ENCODE measurements at places on chromosomes 1 and 21. TPM values are rescaled to one million over a fixed set of nuclear protein-coding genes. Genes with fewer than 3 reads are reported as not detected.

DNA sequence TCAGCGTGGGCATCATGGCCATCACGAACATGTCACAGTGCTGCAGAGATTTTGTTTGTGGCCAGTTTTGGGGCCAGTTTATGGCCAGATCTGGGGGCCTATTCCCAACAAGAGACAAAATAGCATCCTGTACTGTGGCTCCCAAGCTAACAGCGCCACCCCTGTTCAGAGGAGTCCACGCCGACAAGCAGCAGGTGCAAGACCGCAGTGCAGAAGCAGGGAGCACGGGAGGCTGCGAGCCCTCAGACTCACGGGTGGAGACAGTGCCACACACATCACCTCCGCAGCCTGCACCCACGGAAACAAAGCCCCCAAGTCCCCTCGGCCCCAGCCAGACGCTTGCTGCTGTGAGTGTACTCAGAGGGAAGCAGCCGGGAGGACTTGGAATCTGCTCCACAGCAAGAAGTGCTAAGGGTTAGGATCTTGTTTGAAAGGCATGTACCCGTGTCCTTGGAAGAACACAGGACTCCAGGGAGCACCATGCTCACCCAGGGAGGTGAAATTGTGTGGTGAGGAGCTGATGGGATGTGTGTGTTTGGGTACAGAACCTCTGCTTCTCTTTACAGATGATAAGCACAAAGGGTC is 7.1 kb downstream of the TCP10L start:
- DNase-seq: no peak

- DNase-seq: no peak
Observed at GRCh38 chr21:45970674-45971615, 10.6 kb upstream of the COL6A1 start.

DNA sequence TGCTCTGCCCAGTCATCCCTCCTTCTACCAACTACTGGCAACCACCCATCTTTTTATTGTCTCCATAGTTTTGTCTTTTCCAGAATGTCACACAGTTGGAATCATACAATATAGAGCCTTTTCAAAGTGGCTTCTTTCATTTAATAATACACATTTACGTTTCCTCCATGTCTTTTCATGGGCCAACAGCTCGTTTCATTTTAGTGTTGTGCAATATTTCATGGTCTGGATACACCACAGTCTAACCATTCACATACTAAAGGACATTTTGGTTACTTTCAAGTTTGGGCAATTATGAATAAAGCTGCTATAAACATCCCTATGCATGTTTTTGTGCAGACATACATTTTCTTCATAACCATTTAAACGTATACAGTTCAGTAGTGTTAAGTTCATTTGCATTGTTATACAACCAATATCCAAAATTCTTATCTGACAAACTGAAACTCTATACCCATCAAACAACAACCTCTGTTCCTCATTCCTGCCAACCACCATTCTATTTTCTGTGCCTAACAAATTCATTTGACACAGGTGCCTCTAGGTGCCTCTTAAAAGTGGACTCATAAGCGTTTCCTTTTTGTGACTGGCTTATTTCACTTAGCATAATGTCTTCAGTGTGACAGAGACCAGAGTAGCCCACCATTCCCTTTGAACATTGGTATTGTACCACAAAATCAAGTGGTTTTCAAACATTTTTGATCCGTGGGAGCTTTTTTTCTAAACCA is 138.1 kb downstream of the NR5A2 start:
- DNase-seq: no peak

DNA sequence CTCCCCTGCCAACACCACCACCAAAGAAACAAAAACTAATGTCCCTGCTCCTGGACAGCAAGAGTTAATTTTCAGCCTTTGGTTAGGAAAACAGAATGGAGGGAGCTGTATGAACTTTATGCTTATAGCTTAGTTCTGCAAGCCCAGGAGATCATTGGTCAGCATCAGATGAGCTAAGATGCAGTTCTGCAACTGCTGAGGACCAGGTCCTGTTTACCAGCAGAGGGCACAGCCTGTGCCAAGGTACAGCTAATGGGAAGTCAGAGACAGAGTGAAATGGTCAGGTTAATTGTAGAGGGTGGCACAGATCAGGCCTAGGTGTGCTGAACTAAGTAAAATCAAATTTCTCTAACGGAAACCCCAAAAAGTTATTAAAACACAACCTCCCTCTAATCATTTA is 161.3 kb downstream of the ROR1 start:
- DNase-seq: no peak

- DNase-seq: no peak
Observed at GRCh38 chr1:30270461-30270860, 452.9 kb downstream of the MATN1 start.

GRCh38 chr1:162899422-162900146 is 38.6 kb upstream of the CCDC190 start:
- DNase-seq: no peak

- peak; percentile 72 for DNase-seq
Observed at GRCh38 chr21:33196941-33197374, 32.8 kb upstream of the IFNAR2 start.

- DNase-seq: no peak
Observed at GRCh38 chr1:40479156-40479555, 2.1 kb downstream of the ZFP69 start.

DNA sequence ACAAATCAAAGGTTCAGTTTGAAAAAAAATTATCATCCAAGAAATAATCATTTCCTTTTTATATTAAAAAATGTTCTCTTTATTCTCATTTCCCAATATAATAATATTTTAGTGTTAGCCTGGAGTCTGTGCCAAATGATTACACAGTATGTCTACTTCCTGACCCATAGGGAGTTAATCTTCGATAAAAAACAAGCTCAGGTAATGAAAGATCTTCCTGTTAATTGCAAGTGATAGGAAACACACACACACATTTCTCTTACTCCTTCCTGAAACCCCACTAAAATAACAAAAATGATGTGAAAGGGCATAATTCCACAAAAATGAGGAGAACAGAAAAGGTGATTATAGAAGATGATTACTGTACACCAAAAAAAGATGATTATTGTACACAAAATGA is 123.5 kb upstream of the CXADR start:
- DNase-seq: no peak

DNA sequence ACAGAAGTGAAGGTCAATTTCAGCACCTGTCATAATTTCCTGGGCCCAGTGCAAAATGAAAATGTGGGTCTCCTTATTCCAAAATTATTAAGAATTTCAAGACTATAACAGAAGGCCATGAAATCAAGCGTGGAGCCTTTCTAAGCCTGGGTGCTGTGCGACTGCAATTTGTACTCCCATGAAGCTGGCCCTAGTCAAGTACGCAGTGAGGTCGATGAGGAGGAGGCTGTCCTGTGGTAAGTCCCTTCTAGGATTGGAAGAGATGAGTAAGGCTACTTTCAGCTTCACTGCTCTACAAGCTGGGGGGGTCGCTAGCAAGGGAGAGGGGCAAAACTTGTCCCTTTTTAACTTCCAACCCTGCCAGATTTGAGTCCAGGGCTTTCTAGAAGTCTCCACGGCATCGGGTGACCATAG is 410 bp upstream of the NUDC start:
- DNase-seq: no peak

DNA sequence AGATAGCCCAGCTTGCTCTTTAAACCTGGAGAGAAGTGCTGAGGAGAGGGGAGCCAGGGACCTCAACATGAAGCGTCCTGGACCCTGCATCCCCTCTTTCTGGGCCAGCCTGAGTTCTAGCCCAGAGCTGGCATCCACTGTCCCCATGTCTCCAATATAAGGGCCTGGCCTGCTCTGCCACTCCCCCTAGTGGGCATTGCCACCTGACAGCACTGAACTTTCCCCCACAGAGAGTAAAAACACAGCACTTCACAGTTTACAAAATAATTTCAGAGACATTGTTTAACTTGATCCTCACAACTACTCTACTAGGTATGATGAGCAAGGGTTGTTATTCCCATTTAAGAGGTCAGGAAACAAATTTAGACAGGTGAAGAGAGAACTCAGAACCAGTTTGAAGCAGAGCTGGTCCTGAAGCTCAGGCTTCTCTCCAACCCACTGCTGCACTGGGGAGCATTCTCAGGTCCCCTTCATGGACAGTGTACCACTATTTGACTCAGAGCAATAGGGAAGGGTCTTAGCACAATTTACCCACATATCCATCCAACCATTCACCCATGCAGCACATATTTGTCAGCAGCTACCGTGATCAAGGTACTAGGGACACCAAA is 151.2 kb downstream of the DMRTA2 start:
- no peak for DNase-seq

DNA sequence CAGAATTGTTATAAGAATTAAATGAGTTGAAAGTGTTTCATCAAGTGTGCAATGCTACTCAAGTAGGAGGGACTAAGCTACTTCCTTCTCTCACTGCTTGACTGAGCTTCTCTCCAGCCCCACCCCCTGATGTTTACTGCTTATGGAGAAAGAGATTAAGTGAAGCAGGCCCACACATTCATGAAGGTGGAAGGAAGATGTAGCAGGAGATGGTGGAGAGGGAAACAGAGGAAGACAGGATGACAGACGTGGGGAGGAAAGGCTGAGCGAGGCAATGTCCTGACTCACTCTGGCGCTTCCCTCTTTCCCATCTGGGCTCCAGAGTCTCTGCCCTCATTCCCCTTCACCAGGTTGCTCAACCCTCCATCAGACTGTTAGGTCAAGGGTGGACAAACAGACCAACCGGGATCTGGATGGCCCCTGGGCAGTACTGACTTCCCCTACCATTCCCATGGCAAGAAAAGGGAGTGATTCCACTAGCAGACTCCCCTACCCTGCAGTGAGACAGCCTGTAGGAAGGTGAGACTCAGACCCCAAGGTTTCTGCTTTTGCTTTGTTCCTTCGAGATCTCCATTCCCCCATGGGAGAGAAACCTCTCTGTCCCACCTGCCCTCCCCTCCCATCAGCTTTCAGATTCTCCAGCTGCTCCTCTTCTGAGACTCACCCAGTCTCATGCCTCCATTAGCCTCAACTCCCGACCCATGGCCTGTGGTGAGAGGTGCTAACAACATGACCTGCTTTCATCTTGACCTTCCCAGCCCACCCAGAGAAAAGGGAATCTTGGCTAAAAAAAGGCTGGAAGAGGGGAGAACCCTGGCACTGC is 3.1 kb upstream of the ARHGEF2 start:
- DNase-seq: no peak

GRCh38 chr1:171754971-171755370 is 13.1 kb upstream of the VAMP4 start:
- DNase-seq: no peak

GRCh38 chr1:45325851-45326506 is 716 bp upstream of the HPDL start:
- DNase-seq: no peak

GRCh38 chr1:113388621-113389358 is 1.5 kb upstream of the MAGI3 start:
- no peak for DNase-seq

GRCh38 chr21:17045214-17045853 is 467.5 kb upstream of the CXADR start:
- DNase-seq: no peak

DNA sequence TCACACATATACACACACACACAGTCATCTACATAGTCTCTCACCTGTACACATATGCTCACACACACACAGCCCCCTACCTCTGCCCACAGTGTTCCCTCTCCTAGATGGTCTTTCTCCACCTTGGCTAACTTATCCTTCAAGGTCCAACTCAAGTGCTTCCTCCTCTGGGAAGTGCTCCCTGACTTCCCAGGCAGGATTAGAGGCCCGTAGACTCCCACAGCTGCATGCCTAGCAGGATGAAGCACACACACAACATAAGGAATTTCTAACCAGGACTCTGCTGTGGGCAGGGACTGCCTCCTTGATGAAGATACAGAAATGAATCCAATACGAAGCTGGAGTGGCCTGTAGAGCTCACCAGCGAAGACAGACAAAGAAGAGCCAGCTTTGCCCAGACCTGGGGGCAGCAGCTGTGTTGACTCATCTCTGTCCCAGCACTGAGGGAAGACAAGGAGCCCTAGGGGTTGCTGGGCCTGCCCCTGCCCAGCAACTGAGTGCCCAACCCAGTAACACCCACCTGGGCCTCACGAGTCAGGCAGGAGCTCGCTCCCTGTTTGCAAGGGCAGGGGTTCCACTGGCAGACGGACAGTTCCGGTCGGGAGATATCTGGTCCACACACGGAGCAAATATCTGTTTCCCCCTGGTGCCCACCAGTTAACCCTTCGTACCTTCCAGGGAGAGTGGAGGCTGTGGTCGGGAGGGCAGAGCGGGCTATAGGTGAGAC is 100.8 kb downstream of the DMRTB1 start:
- DNase-seq: no peak

DNA sequence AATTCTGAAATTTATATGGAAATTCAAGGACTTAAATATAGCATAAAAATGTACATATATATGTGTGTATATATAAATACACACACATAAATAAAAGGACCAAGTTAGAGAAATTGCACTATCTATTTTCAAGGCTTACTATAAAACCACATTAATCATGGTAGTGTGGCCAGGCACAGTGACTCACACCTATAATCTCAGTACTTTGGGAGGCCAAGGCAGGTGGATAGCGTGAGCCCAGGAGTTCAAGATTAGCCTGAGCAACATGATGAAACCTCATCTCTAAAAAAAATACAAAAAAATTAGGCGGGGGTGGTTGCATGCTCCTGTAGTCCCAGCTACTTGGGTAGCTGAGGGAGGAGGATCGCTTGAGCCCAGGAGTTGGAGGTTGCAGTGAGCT is 171.4 kb upstream of the GORAB start:
- no peak for DNase-seq

DNA sequence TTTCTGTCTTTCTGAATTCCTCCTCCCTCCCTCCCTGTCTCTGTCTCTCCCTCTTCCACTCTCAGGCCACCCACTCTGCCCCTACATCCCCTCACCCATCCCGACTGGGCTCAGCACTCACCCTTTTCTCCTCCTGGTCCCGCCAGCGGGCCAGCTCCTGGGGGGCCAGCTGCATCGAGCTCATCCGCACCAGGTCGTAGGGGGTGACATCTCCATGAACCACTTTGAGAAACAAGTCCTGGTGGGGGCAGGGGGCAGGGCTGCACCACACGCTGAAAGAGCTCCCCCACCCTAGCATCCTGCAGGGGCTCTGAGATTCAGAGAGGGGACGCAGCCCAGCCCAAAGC is 17.8 kb downstream of the SPOCD1 start:
- no peak for DNase-seq

GRCh38 chr1:210234329-210234757 is 1.7 kb downstream of the SERTAD4 start:
- DNase-seq: peak; percentile 9

- DNase-seq: no peak
Observed at GRCh38 chr1:171350594-171350993, 36.6 kb downstream of the FMO4 start.

DNA sequence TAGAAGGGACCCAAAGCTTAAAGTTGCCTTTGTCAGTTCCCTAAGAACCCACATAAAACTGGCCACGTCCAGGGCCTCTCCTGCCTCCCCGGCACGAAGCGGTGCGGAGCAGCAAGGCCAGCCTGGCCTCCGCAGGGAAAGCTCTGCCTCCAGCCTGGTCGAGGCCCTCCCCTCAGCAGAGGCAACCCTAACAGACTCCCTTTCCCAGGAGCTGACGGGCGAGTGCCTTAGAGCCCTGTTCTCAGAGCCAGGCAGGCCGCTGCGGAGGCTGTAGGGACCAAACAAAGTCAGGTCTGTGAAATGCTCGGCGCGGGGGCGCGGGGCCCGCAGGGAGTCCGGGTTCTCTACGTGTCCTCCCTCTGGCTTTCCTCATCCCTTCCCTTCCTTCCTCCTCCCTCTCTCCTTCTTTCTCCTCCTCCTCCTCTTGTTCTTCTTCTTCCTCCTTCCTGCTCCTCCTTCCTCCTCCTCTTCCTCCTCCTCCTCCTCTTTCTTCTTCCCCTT is 40.7 kb downstream of the RIPK4 start:
- DNase-seq: no peak

RGS13 gene
- polyA plus RNA-seq: not detected

FAM167B gene
- polyA plus RNA-seq: 10.5 TPM

FCRL5 gene
- polyA plus RNA-seq: 0.05 TPM

TACSTD2 gene
- 23.6 TPM for polyA plus RNA-seq

Data from renal pelvis (tissue), 12 donors.